ENCODE measurements at places on chromosomes 4 and X.
A peak's percentile ranks its signal among the peaks of the same experiment; 100 is the strongest.

DNA sequence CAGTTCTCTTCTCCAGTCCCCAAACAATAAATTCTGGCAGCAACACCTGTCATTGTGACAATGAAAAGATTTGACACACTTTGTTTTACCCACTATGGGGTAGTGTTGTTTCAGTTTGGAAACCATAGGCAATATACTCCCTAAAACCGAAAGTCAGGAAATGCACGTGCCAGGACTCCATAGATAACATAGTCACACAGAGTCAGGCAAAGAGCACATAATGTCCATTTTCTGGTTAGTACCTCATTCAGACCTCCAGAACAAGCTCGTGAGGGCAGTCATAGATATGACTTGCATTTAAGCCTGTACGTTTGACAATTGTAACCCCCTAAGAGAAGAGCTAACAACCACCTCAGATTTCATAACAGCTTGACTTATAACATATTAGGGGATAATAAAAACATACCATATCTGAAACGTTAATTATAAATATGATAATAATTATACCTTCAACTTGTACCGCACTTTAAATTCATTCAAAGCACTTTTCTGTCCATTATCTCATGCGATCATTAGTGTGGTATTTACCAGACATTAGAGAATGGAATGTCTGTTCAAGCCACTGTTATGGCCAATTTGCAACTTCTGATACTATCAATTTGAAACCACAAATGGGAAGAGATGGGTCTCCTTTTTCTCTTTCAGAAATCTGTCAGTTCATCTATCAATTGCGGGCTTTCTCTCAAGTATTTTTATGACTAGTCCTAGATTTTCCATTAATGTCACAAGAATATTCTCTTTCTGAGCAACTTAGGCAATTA lies 147.4 kb downstream of the LDB2 start:
- DNase-seq: no peak
- peaks cover 27% of the 10 kb centered on the region for H3K4me1 ChIP-seq
- 0 out of 2 replicates have a peak, but pooled peaks cover 10% of the 10 kb centered on the region for H3K36me3 ChIP-seq
- H3K4me3 ChIP-seq: no peak overlapping the region
- no peak overlapping the region for H3K27ac ChIP-seq
- H3K27me3 ChIP-seq: no peaks in the 10 kb centered on the region

- peak overlapping the region; percentile 77 for H3K27ac ChIP-seq
- H3K27me3 ChIP-seq: no peaks in the 10 kb centered on the region
- peak; percentile 80 for DNase-seq
- peak overlapping the region; percentile 61 for H3K4me3 ChIP-seq
- H3K36me3 ChIP-seq: no peaks in the 10 kb centered on the region
- peaks cover 68% of the 10 kb centered on the region for H3K4me1 ChIP-seq
These were observed 152.0 kb downstream of the GASK1B start for GRCh38 chr4:158020734-158021346.

DNA sequence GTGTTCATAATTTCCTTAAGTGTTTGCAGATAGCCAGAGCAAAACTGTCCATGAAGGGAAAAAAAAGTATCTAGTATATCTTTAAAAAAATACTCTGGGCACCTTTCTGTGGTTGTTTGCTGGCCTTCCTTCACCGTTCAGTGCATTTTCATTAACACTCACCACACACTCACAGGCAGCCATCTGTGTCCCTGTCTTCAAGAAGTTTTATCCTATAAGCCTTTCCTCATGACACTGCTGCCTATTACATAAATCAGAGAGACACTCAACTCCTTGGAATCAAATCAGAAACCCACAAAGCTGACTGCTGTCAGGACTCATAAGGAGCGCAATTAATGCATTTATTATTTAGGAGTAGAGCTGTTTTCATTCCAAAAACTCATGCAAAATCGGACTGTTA lies 1720.2 kb downstream of the PCDH7 start:
- H3K4me3 ChIP-seq: no peak overlapping the region
- no peak for DNase-seq
- no peaks in the 10 kb centered on the region for H3K4me1 ChIP-seq
- no peak overlapping the region for H3K27ac ChIP-seq

GRCh38 chr4:8742546-8742945 lies 129.1 kb downstream of the HMX1 start:
- no peak overlapping the region for H3K27ac ChIP-seq
- peaks cover 12% of the 10 kb centered on the region for H3K36me3 ChIP-seq
- H3K27me3 ChIP-seq: peaks cover 5% of the 10 kb centered on the region
- no peak for DNase-seq
- no peak overlapping the region for H3K4me3 ChIP-seq

- H3K27me3 ChIP-seq: no peaks in the 10 kb centered on the region
- peak overlapping the region; percentile 63 for H3K4me3 ChIP-seq
- DNase-seq: peak; percentile 30
- peaks cover 28% of the 10 kb centered on the region for H3K36me3 ChIP-seq
- peak overlapping the region; percentile 50 for H3K27ac ChIP-seq
These were observed 70.0 kb upstream of the TSPAN5 start for GRCh38 chr4:98728433-98728832.

DNA sequence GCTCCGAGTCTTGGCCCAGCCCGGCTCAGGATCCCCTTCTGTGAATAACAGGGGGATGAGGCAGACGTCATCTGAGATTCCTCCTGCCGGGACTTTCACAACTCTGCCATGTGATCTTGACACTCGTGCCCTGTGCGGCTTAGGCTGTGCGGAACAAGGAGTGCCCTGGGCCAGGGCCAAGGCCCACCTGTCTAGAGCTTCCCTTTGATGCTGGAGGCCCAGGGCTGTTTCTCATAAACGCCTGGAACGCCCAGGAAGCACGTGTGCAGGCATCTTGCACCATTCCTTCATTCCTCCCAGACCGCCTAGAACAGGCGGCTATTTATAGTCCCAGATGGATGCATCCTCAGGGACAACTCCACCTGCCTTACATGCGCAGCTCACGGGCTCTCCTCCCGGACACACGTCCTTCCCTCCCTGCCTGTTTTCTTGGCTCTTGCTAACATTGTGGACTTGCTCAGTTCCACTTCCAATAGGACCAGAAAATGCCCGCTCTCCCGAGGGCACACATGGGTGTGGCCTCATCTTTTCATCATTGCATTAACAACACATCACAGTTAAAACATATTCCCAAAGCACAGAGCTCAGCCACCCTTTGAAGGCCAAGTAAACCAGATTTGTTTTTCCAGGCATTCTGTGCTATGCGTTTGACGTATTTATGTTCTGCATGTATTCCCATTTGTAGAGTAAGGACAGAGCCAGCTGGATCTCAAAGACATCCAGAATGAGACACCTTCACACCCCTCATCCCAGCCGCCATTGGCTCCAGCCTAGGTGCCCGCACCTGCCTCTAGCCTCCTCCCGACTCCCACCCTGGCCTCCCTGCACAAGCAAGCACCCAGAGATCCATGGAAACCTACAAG lies 57.2 kb downstream of the ABLIM2 start:
- DNase-seq: no peak
- no peak overlapping the region for H3K27ac ChIP-seq
- H3K4me3 ChIP-seq: no peak overlapping the region
- peaks cover 45% of the 10 kb centered on the region for H3K27me3 ChIP-seq
- H3K4me1 ChIP-seq: 0 out of 2 replicates have a peak, but pooled peaks cover 4% of the 10 kb centered on the region

DNA sequence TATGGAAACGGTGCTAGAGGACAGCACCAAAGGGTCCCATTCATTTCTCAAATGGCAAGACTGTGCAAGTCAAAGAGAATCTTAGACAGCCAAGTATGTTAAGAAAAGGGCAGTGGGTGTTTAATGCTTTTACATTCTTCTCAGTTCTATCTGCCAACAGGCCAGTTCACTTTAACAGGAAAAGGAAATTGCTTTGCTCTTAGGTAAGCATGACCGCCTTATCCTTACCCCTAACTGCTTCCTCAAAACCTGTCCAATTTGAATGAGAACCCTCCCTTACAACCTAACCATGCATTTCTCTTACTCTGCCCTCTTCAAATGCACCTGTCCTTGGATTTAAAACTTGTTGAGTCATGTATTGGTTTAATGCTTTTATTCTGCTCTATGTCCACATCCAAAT lies 44.5 kb upstream of the BLTP1 start:
- H3K27me3 ChIP-seq: peaks cover 3% of the 10 kb centered on the region
- H3K4me1 ChIP-seq: no peaks in the 10 kb centered on the region
- H3K27ac ChIP-seq: no peak overlapping the region
- DNase-seq: no peak
- no peak overlapping the region for H3K4me3 ChIP-seq
- H3K36me3 ChIP-seq: no peaks in the 10 kb centered on the region

- no peak overlapping the region for H3K27ac ChIP-seq
- peaks cover 28% of the 10 kb centered on the region for H3K4me1 ChIP-seq
- no peaks in the 10 kb centered on the region for H3K27me3 ChIP-seq
- peaks cover 39% of the 10 kb centered on the region for H3K36me3 ChIP-seq
- no peak overlapping the region for H3K4me3 ChIP-seq
- no peak for DNase-seq
These were observed 8.5 kb downstream of the ANXA5 start for GRCh38 chr4:121688261-121688660.

DNA sequence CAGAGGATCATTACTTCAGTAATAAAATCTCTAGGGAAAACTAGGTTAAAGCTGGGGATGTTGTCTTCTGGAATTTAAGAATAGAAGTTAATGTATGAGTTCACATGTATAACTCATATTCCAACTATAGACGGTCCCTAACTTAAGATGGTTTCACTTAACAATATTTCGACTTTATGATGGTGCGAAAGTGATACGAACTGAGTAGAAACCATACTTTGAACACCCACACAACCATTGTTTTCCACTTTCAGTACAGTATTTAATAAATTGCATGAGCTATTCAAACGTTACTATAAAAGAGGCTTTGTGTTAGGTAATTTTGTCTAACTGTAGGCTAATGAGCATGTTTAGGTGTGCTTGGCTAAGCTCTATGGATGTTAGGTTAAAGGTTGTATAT lies 38.7 kb downstream of the CCSER1 start:
- no peaks in the 10 kb centered on the region for H3K36me3 ChIP-seq
- no peaks in the 10 kb centered on the region for H3K4me1 ChIP-seq
- H3K4me3 ChIP-seq: no peak overlapping the region
- no peak for DNase-seq

- peaks cover 39% of the 10 kb centered on the region for H3K4me1 ChIP-seq
- no peak overlapping the region for H3K4me3 ChIP-seq
- H3K27ac ChIP-seq: no peak overlapping the region
- H3K36me3 ChIP-seq: no peaks in the 10 kb centered on the region
These were observed 6.6 kb downstream of the OCIAD2 start for GRCh38 chr4:48899950-48900349.

DNA sequence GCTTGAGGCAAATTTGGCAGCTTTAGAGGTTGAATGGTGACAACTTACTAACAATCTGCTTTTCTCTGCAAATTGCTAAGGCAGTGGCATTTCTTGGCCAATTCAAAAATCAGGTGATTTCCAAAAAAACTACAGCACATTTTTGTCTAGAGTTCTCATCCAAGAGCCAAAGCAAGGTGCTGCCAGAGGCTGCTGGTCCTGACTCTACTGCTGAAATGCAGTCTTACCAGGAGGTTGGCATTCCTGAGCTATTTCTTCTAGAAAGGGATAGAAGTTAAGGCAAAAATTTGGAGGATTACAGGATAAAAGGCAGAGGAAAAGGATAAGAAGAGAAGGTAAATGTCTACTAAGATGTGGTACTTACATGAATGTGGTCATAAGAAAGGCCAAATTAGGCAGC lies 75.6 kb downstream of the COX18 start:
- no peak overlapping the region for H3K27ac ChIP-seq
- H3K36me3 ChIP-seq: no peaks in the 10 kb centered on the region
- DNase-seq: no peak
- H3K4me1 ChIP-seq: peaks cover 6% of the 10 kb centered on the region
